ENCODE measurements at places on chromosomes 12 and 14. TPM values are rescaled to one million over a fixed set of nuclear protein-coding genes. Genes with fewer than 3 reads are reported as not detected.

- no peak for DNase-seq
Measured at GRCh38 chr12:123264642-123265041, 7.0 kb downstream of the CDK2AP1 start.

DNA sequence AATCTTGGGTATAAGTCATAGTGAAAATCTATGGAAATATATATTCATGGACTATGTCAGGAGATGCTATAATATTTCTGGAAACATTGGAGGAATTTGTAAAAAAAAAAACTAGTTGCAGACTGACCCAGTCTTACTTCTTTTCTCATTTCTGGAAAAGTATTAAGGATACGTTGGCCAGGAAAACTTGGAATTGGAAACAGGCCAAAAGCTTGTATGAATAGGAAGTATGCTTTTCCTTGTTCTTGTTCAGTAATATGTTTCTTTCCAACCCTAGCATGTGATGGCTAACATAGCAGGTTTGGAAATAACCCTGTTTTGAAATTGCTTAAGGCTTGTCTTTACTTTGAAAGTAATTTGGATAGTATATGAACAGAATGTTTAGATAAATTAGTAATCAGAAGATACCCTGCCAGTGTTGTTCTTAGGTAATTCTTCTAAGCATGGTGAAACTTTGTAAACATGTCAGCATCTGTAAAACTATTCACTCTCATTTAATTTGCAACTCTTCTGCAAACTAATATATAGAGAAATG, 316.2 kb downstream of the NPAS3 start:
- DNase-seq, result no peak

DNA sequence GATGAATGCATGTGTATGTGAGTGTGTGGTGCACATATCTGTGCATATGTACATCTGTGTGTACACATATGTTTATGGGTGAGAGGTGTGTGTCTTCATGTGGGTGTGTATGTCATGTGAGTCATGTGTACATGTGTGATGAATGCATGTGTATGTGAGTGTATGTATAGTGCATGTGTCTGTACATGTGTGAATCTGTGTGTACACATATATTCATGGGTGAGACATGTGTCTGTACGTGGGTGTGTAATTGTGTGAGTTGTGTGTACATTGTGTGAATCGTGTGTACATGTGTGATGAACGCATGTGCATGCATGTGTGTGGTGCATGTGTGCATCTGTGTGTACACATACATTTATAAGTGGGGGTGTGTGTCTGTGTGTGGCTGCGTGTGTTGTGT, 146.9 kb upstream of the TMEM132C start:
- no peak for DNase-seq

DNA sequence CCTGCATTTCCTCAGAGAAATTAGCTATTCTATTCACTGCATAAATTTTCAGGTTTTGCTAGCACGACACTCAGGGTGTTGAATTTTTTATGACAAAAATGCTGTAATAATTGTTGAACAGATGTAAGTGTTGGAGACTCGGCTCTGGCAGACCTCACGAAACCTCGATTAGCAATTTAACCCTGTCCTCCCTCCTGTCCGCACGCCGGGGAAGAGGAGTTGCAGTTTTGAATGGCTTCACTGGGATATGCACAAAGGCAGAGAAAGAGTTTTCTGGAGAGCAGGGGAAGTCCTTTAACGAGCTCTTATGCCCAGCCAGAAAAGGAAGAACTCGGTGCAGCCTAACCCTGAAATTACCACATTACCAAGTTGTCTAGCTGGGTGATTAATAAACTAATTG, 661.1 kb downstream of the VRK1 start:
- DNase-seq, result no peak

Gene TAS2R9
- polyA plus RNA-seq, result not detected

- peak; percentile 36 for DNase-seq
Measured at GRCh38 chr14:91925001-91925726, 22.3 kb downstream of the FBLN5 start.

DNA sequence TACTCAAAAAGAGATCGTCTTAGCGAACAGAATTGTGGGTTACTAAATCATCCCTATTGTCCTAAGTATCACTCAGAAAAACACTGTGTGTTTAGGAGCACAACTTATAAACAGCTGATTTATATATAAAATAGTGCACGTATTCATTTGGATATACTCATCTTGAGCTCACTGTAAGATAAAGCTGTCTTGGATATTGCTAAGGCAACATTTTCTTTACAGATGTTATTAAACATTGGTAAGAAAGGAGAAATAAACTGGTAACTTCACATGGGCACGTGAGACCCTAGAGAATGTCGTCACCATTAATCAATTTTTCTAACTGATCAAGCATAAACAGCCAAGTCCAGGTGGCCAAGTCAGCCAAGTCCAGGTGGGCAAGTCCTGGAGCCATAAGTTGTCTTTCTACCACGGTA, 1.7 kb downstream of the PAWR start:
- no peak for DNase-seq

GRCh38 chr12:109737631-109738030, 24.0 kb downstream of the FAM222A start:
- no peak for DNase-seq

- no peak for DNase-seq
Measured at GRCh38 chr14:74391479-74391878, 34.5 kb downstream of the SYNDIG1L start.

GRCh38 chr12:92385296-92385695, 239.7 kb upstream of the BTG1 start:
- DNase-seq, result no peak

- DNase-seq, result no peak
Measured at GRCh38 chr12:13834241-13834640, 147.2 kb downstream of the GRIN2B start.

Gene SLCO1C1
- polyA plus RNA-seq, result 0.61 TPM
